ENCODE measurements at places on chromosomes 2 and 18.

GRCh38 chr2:201952187-201952586 lies 81.5 kb upstream of the FZD7 start:
- DNase-seq = no peak

- DNase-seq = no peak
These were observed 442.0 kb upstream of the SYT4 start for GRCh38 chr18:43719267-43719795.

- DNase-seq = no peak
These were observed 153.2 kb upstream of the PTPRM start for GRCh38 chr18:7413906-7414305.

DNA sequence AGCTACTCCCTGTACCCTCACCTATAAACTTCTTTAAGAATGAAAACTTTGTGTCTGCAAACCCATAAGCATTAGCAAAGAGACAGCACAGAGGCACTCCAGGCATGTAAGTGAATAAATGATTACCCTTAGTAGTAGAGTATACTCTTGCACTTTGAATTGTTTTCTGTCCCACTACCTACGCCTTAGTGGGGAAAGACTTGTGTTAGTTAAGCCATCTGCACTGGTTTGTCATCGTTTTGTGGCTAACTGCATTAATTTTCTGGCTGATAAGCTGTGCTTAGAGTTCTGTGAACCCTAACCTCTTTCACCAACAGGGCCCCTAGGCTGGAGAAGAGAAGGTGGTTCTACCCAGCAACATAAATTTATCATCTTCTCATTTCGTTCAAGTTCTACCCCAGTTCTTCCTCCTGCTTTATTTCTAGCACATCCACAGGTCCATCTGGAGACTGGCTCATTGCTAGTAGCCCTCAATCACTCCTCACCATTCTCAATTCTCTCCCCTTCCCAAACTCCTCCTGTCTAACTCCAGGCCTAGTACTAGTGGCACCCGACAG lies 710 bp downstream of the LMAN2L start:
- no peak for DNase-seq

- no peak for DNase-seq
These were observed 43.9 kb upstream of the PLB1 start for GRCh38 chr2:28451793-28452533.

DNA sequence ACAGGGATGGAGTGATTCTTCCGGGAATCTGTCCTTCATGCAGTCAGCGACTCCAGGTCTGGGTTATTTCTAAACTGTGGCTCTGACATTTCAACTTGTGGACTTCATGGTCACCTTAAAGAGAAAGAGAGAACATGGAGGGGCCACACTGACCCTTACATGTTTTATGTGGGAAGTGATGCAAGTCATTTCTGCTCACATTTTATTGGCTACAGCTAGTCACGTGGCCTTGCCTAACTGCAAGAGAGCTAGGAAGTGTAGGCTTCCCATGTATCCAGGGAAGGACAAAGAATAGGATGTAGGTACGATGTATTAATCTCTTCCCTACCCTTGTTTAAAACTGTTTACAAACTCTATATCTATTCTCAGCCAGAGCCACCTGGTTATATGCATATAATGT lies 30.3 kb upstream of the AFTPH start:
- no peak for DNase-seq

DNA sequence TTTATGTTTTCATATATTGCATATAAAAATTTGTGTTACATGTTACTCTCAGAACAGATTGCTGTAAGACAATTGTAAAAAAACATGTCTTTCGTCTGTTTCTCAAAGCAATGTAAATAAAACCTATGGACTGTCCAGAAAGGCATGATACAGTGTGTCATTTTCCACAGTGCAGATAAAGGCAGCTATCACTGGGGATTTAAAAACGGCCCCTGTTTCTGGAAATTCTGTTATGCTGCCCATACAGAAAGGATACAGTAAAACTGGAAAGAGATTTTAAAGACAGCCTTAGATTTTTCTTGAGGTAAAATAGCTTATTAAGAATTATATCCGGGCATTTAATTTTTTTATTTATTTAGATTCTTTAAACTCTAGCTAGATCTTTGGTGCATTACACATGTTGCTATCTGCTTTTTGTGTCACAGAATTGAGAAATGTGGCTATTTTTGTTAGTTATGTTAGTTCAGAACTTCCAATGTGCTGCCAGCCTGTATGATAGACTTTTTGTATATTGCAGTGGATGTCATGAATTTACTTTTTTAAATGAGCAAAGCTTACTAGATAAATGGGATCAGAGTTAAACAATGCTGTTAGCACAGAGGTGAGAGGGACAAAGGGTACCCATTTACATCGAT lies 859 bp upstream of the INO80D start:
- DNase-seq = no peak

DNA sequence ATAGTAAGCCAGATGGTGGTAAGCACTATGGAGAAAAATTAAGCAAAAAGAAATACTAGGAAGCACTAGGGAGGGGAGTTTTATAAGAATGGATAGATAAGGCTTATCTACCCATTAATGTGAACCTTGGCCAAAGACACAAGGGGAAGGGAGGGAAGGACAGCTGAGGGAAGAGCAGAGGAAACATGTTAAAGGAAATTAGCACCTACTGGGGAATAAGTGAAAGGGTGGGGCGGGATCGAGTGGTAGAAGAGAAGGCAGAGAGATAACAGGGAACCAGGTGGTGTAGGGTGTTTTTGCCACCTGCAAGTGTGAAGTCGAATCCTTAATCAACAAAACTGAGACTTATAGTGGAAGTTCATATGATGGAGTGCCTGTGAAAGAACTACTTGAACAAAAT lies 1.7 kb downstream of the UNC80 start:
- no peak for DNase-seq

- DNase-seq = no peak
These were observed 176.4 kb downstream of the MYO3B start for GRCh38 chr2:170354388-170354787.

GRCh38 chr2:107992069-107992468 lies 5.7 kb downstream of the SLC5A7 start:
- no peak for DNase-seq

- DNase-seq = peak; percentile 73
These were observed 49.8 kb downstream of the SLC14A2 start for GRCh38 chr18:45664824-45665763.

DNA sequence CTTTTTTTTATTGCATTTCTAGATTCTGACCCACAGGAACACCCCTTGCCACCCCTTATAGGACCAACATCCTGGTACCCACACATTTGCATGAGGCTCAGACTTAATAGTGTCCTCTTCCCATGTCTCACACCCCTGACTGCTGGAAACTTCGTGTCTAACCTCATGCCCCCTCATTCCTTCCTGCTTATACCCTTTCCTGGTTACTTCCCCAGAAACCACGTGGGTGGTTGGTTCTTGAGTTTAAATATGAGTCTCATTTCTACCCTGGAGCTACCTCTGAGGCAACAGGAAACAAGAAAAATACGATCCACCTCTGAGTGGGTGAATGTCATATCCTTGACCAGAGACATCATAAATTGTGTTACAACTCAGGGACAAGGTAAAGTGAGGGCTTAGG lies 1.6 kb downstream of the TNP1 start:
- DNase-seq = peak; percentile 32

DNA sequence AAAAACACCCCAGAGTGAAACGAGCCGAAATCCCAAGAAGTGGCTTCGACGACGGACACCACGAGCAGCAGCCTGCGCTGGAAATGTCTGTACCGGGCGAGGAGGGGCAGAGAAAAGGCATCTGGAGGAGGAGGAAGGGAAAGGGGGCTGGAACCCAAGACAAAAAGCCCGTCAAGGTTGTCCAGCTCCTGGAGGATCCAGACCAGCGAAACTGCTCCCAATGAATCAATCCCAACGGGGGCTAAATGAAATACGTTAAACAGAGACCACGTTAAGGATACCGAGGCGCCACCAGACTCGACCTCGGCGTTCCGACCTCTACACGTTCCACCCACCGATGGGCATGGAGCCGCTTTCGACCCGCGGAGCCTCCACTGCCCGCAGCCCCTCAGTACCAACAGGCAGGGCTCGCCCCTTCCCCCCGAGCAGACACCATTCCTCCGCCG lies 400 bp downstream of the CCDC88A start:
- peak; percentile 40 for DNase-seq

- no peak for DNase-seq
These were observed 19.0 kb downstream of the HS6ST1 start for GRCh38 chr2:128299628-128300027.

DNA sequence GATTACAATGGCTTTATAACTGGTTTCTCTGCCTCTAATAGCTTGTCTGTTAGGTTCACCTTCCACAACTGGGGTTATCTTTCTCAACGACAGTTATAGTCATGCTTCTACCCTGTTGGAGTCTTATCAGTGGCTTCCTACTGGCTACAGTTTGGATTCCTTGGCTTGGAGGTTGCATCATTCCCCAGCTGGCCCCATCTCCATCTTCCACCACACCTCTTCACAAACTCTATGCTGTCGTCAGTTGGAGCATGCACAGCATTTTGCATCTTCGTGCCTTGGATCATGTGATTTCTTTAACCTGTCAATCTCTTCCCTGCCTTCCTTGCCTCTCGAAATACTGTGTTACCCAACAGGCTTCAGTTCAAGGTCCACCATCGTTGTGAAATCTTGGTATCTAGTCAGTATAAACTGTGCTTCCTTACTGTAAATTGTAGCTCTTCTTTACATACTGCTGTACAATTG lies 316.3 kb upstream of the CXCR4 start:
- DNase-seq = no peak

All from activated CD4-positive, alpha-beta T cell treated with anti-CD3 and anti-CD28 coated beads for 48 hours (primary cell).